Stimulated activated CD4-positive, alpha-beta T cell treated with anti-CD3 and anti-CD28 coated beads, Interleukin-12 subunit alpha, Interleukin-12 subunit beta, amount 100 ng/mL, for 4 hours (primary cell): ENCODE measurements at places on chromosomes 3 and 15.

GRCh38 chr3:108757404-108757982 is at the start of gene RETNLB:
Gene RETNLB, minus strand, starts transcription at chr3:108757410. Its CDS starts 225 bp downstream, at chr3:108757185.
- DNase-seq, result no peak

GRCh38 chr3:124986192-124987143 is 51.9 kb upstream of the MUC13 start:
- DNase-seq, result no peak

- DNase-seq, result peak; percentile 15
Measured at GRCh38 chr3:141076797-141077571, 25.8 kb downstream of the SPSB4 start.

DNA sequence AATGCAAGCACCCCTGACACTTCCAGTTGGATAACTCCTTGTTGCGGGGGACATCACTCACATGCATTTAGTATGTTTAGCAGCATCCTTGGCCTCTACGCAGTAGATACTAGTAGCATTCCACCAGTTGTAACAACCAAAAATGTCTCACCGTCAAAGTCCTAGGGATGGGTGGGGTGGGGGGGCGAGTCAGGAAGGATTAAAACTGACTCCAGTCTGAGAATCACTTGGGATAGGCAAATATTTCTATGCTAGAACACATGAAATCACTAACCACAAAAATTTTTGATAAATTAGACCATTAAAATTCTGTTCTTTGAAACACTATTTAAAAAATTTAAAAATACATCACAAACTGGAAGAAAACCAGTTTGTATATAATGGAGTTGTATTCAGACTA is 18.0 kb downstream of the ICE2 start:
- no peak for DNase-seq

GRCh38 chr3:174125267-174125824 is 727.8 kb downstream of the NLGN1 start:
- no peak for DNase-seq

- DNase-seq, result no peak
Measured at GRCh38 chr3:57094575-57094974, 34.1 kb downstream of the SPATA12 start.

DNA sequence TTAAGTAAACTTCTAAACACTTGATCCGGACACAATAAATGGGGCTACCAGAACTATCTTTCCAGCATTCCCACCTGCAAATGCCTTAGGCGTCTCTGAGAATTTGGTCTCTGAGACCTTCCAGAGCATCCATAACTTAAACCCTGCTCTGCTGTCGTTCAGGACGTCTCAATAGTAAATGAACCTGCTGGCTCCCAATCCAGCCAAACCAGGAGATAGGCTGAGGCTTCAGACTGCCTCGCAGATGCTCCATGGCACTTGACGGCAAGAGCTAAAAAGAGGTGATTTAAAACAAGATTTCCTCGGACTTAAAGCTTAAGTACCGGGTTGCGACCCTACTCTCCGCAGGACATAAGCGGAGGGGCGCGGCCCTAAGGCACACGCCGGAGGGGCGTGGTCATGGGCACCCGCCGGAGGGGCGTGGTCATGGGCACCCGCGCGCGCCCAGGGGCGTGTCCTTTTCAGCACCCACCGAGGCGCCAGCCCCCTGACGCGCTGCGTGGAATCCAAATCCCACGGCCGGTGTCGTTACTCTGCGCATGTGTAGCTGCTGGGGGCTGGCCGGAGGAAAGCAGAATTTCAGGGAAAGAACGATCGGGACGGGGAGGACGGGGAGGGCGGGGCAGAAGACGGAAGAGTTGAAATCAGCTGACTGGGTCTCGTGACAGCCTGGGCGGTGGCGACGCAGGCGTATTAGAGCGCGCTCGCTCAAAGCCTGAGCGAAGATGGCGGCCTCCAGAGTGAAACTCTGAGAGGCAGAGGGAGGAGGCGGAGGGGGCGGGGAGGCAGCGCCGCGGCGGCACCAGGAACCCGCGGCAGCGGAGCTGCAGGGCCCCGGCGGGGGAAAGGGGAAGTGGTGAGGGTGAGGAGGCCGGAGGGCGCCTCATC is at the start of gene DNAJC13:
Gene DNAJC13, plus strand, starts transcription at position 696 of the 888 bp plus-strand sequence. CDS start 17,049 bp downstream, outside the sequence.
- DNase-seq, result peak; percentile 84

DNA sequence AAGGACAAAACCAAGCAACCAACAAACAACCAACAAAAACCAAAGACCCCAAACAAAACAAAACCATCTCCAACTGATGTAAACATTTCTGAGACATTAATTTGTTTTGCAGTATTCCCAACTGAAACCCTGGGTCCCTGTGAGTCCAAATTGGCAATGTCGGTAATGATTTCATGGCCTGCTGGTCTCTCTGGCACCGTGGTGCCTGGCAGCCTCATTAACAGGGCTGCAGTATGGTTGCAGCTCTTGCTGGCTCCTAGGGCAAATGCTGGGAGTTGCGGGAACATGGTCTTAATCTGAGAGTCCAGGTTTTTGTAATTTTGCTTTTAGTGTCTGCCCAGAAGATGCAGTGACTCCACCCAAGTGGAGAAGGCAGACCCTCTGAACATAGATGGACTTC is 128.3 kb downstream of the SV2B start:
- no peak for DNase-seq

DNA sequence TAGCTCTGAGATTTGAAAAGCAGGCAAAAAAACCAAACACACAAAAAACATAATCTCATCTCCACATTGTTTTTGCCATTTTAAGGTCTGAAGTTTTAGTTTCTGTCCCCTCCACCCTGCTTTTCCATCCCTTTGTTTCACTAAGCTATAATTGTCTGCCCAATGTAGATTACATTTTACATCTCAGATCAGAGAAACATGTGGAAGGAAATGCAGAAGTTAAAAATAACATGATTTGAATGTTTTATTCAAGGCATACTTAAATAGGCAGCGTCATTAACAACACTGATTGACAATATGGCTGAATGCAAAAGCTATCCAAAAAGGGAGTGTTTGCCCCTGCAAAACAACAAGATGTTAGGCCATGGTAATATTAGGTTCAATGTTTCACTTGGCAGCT is 448.1 kb upstream of the ZNF385D start:
- DNase-seq, result no peak

DNA sequence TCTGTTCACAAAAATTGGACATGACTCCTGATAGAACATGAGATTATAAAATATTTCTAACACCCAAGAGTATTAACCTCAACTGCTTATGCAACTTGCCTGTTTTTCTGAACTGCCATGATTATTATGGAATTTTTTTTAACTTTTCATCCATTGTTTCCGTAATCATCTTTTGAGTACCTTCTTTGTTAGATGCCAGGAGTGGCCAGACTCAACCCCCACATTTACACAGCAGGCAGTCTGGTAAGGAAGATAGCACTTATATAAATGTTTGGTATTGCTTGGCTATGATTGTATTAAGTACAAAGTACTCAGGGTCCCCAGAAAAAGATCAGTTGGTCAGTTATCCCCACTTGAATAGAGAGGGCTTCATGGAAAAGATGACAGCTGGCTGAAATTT is 74.3 kb downstream of the CRYBG3 start:
- no peak for DNase-seq

DNA sequence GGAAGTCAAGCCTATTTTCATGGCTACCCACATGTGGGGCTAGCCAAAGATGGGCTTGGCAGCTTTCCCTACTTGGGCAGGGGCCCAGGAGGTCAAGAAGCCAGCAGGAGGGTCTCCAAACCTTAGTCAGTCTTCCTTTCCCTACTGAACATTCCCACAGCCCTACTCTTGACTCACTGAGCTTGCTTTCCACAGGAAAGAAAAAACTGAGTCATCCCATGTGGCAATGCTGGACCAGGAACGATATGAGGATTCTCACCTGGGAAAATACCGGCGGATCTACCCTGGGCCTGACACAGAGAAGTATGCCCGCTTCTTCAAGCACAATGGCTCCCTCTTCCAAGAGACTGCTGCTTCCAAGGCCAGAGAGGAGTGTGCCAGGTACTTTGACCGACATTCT is 3.7 kb upstream of the NGRN start:
- DNase-seq, result no peak
